ENCODE measurements at places on chromosomes 3 and 15.
A peak's percentile ranks its signal among the peaks of the same experiment; 100 is the strongest.

DNA sequence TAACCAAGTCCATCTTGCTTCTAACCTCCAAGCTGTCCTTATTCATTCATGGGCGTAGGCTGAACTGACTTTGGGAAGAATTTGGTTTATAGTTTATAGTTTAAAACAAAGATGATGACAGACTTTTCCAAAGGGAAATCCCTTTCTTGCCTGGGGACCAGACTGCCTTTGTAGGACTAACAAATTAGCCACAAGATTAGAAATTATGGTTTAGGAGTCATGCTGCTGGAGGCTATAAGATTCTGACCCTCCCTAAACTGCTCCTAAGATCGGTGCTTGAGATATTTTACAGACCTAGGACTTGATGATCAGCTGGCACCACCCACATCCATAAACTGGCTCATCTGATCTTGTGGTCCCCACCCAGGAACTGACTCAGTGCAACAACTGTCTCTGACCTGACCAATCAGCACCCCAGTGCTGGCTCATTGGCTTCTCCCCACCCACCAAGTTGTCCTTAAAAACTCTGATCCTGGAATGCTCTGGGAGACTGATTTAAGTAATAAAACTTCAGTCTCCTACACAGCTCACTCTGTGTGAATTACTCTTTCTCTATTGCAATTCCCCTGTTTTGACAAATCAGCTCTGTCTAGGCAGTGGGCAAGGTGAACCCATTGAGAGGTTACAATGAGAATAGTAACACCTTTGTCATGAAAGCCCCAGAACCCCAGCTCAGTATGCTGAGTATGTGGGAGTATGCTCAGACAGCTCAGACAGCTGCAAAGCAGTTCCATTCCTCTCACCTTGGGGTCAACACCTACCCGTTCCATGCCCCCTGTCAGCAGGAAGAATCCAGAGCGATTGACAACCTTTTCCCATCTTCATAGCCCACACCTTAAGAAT, 51.6 kb upstream of the C15orf39 start:
- no peak for DNase-seq

- no peak for DNase-seq
Measured at GRCh38 chr3:66242788-66243464, 22.1 kb downstream of the SLC25A26 start.

DNA sequence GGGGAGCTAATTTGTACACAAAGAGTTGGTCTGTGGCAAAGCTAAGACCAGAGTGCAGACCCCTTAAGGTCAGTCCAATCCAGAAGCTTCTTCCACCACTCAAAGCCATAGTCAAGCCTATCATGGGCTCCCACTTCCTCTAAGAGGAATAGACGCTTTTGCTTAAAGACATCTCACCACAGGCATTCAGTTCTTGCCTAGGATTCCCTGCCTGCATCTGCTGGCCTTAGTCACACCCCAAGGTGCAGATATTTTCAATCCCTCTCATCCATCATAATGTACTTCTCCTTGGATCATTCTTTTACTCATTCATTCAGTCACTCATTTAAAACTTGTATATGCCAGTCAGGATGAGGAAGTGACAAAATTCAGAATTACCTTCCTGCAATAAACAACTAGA, 179.6 kb upstream of the STT3B start:
- DNase-seq, result no peak

GRCh38 chr15:97875513-97876280, 84.8 kb upstream of the ARRDC4 start:
- peak; percentile 4 for DNase-seq

- no peak for DNase-seq
Measured at GRCh38 chr3:49134471-49135265, 1.8 kb upstream of the LAMB2 start.

GRCh38 chr3:16883723-16884083, 1.1 kb upstream of the PLCL2 start:
- no peak for DNase-seq

- DNase-seq, result no peak
Measured at GRCh38 chr3:97161169-97161568, 346.8 kb downstream of the EPHA6 start.

DNA sequence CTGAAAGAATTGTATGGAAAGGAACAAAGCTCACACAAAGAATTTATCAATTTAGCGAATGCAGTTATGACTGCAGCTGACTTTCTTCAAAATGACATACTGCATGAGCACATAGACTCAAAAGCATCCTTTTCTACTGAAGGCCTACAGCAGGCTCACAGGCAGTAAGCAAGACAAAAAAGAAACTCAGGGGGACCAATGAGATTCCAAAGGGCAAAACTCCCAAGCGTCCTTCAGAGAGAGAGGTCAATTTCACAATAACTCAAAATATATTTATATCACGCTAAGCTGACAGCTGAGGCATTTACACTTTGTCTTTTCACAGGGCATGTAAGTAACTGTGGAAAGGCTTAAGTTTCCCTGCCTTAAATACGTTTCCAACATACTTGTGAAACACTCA, 427.9 kb upstream of the RASGRP1 start:
- DNase-seq, result no peak

GRCh38 chr3:63863150-63864007, at the start of the genes ATXN7 and THOC7:
Gene ATXN7 (plus strand): TSS chr3:63863867. CDS start chr3:63912599, 48,732 bp downstream.
Gene THOC7 (minus strand): TSS chr3:63863805. CDS start chr3:63863790, 15 bp downstream.
- peak; percentile 56 for DNase-seq

DNA sequence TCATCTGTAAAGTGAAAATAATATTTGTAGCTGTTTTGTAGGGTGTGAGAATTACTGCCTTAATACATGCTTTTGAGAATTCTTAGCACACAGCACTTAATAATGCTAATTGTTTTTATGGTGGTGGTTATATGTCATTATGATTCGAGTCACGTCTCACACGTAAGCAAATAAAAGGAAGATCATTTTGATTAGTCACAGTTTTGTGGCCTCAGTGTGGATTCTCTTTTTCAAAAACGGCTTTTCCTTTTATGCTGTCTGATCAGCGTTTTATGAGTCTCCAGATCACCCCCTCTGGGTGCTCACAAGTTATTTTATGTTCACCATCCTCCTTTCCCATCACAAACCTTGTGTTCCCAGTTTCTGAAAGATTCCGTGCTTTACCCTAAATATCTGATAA, 255.6 kb upstream of the CNTN4 start:
- no peak for DNase-seq
